ENCODE measurements at places on chromosomes 11 and 22. TPM values are rescaled to one million over a fixed set of nuclear protein-coding genes. Genes with fewer than 3 reads are reported as not detected.

OR5A1 gene
- not detected for total RNA-seq

GRCh38 chr22:36471341-36471821 is 10.1 kb downstream of the TXN2 start:
- peaks cover 3% of the 10 kb centered on the region for H3K36me3 ChIP-seq
- H3K4me1 ChIP-seq, result 0 out of 2 replicates have a peak, but pooled peaks cover 3% of the 10 kb centered on the region
- H3K4me3 ChIP-seq, result no peak overlapping the region
- DNase-seq, result no peak
- H3K27me3 ChIP-seq, result no peaks in the 10 kb centered on the region

- no peak for DNase-seq
- H3K27ac ChIP-seq, result no peak overlapping the region
- no peak overlapping the region for H3K4me3 ChIP-seq
- H3K36me3 ChIP-seq, result no peaks in the 10 kb centered on the region
- no peaks in the 10 kb centered on the region for H3K27me3 ChIP-seq
Measured at GRCh38 chr11:118287006-118287405, 17.5 kb upstream of the CD3E start.

DNA sequence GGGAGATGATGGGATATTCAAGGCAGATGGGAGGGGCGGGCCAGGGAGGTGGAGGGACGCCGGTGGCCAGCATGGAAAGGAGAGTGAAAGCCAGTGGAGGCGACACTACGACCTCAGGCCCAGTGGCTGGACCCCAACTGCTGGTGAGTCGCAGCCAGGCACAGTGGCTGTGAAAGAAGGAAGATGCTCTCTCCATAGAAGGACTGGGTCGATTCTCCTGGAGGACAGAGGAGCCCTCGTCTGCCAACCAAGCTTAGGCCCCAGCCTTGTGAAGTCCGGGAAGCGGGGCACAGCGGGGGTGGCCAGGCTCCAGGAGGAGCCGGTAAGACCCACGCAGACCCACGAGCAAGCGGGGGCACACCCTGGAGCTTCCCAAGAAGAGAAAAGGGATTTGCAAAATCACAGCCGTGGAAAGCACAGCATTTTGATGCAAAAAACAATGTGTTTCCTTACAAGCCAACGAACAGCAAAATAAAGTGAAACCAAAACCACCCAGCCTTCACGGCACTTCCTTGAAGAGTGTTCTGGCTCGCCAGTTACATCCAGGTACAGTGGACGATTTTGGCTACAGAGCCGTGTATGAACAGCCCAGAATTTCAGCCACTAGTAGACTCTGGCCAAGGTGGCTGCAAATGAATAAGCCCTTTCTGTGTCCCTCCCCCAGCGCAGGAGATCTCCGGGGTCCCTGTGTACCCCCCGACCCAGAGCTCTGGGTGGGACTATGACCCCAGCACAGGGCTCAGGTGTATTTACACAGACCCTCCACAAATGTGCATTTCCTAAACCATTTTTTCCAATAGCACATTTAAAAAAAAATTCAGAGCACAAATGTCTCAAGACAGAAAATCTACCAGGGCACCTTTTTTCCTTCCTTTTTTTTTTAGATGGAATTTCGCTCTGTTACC is 96.9 kb downstream of the TRMU start:
- H3K4me1 ChIP-seq, result peaks cover 21% of the 10 kb centered on the region
- no peaks in the 10 kb centered on the region for H3K27me3 ChIP-seq
- H3K27ac ChIP-seq, result peak overlapping the region; percentile 63
- H3K4me3 ChIP-seq, result no peak overlapping the region
- no peaks in the 10 kb centered on the region for H3K36me3 ChIP-seq

GRCh38 chr11:130765951-130766649 is 150.2 kb downstream of the SNX19 start:
- no peaks in the 10 kb centered on the region for H3K27me3 ChIP-seq
- DNase-seq, result no peak
- H3K4me3 ChIP-seq, result no peak overlapping the region
- no peak overlapping the region for H3K27ac ChIP-seq

GRCh38 chr22:47161631-47162030 is 399.2 kb downstream of the TBC1D22A start:
- H3K4me3 ChIP-seq, result no peak overlapping the region
- no peak overlapping the region for H3K27ac ChIP-seq
- H3K27me3 ChIP-seq, result no peaks in the 10 kb centered on the region
- no peak for DNase-seq
- H3K36me3 ChIP-seq, result no peaks in the 10 kb centered on the region

GRCh38 chr11:96318850-96319249 is 24.1 kb downstream of the MAML2 start:
- no peak for DNase-seq
- no peaks in the 10 kb centered on the region for H3K27me3 ChIP-seq
- H3K36me3 ChIP-seq, result peaks cover 1% of the 10 kb centered on the region
- H3K27ac ChIP-seq, result no peak overlapping the region

Data from Caco-2 (cell line).